ENCODE measurements at places on chromosomes 6 and 20. TPM values are rescaled to one million over a fixed set of nuclear protein-coding genes. Genes with fewer than 3 reads are reported as not detected.

SLC26A8 gene
- 0.27 TPM for total RNA-seq

DNA sequence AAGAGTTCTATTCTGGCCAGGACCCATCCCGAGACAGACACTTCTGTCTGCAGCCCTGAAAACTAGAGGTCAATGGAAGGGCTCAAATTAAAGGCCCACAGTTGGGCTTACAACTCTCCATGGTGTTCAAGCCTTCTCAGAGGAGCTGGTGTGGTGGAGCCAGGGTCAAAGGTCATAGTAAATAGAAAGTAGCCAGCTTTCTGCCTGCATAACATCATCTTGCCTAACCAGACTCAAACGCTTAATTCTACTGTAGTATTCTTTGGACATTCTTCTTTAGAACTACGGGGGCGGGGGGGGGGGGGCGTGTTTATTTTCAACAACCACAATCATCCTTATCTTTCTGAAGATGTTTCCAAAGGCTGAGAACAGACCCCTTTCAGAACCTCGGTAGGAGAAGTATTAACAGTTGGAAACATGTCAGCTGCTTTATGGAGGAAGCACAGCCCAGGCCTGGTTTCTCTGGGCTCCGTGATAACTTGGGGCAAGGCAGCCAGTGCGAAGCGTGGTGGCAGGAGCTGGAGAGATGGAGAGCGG, 1.5 kb upstream of the RREB1 start:
- no peak for DNase-seq

DNA sequence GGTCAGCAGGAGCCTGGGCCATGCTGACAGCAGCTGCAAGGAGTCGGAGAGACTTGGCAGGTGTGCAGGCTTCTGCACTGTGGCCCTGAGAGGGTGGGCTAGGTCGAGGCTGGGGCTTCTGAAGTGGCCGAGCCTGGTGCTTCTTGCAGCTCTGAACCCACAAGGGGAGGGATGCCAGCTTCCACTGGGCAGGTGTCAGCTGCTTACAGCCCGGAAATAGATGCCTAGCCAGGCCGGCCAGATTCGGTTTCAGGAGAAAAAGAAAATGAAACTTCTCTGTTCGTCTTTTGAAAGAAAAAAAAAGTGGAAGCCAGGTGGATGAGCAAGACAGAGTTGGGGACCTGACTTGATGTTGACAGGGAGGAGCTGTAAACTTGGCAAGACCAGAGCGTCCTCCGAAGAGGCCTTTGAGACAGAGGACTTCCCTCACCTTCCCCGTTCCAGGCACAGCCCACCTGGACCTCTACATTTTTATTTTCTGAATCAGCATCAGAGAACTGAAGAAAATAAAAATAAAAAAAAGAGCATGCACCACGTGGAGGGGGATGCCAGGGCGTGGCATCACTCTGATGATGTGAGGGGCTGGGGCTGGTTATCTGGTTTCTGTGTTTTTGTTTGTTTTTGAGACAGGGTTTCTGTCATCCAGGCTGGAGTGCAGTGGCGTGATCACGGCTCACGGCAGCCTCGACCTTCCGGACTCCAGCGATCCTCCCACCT, at the start of gene ZBP1:
Gene ZBP1 (minus strand): TSS at position 153 of the 717 bp plus-strand sequence. CDS start 131 bp downstream, at position 22.
- DNase-seq: peak; percentile 64

MLN gene
- not detected for total RNA-seq

DNA sequence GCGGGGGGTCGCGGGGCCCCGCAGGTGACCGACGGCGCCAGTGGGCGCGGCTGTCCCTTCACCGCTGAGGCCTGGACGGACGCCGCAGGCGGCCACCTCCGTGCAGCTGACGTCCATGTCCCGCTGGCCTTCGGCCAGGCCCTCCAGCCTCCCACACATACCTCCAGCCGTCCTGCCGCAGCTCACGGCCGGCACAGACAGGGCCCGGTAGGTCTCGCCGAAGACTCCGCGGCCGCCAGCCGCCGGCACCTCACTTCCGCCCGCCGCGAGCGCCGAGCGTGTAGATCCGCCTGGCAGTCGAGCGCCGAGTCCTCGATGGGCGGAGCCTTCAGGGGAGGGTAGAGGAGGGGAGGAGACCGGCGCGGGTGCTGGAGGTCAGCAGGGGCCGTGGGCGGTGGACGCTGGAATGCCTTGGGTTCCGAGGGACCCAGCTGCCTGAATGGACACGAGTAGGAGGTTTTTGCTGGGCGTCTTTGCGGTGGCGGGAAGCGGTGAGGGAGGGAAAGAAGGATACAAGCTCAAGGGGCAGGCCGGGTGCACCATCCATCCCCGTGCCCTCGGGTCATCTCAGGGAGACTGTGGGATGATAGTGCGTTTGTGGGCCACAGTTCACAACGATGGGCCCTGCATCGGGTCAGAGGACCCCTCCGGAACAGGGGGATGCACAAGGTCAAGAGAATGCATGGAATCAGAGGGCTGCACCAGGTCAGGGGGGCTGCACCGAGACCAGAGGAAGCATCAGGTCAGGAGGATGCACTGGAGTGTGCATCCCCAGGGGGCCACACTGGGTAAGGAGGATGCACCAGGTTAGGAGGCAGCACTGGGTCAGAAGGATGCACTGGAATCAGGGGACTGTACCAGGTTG, at the start of gene EXOC2:
Gene EXOC2 (minus strand): TSS at position 282 of the 865 bp plus-strand sequence. CDS start 55,321 bp downstream, outside the sequence.
- DNase-seq: peak; percentile 88

GRCh38 chr6:110654096-110654820, 161.0 kb downstream of the CDK19 start:
- no peak for DNase-seq
